Urothelium cell line (cell line): ENCODE measurements at places on chromosomes 12 and 14.

DNA sequence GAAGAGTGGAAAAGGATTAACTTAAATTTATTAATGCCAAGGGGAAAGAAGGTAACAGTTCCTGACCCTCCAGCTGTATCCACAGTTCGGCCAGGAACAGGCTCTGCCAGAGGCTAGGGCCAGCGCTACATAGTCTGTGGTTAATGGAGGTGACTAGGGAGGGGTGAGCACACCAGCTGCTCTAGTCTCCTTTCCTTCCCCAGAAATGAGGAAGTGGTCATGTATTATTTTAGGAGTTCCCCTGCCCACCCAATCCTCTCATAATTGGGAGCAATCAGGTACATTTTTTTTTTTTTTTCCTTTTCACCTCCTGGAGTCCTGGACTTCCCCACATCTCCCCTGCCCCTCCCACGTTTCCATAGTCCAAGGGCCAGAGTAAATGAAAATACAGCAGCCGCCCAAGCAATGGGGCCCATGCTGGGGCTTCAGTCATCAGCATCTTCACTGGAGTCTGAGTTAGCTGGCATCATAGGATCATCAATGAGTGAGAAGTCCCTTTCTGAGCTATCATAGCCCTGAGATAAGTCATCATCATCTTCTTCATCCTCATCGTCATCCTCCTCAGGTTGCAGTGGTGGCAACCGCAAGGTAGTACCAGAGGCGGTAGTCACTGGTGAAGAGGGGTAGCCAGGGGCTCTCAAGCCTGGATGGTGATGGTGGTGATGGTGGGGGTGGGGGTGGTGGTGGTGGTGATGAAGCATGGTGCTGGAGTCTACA is 1.5 kb upstream of the SUPT16H start:
- DNase-seq: no peak

GRCh38 chr12:79444089-79444488 is 246.7 kb downstream of the PAWR start:
- no peak for DNase-seq

DNA sequence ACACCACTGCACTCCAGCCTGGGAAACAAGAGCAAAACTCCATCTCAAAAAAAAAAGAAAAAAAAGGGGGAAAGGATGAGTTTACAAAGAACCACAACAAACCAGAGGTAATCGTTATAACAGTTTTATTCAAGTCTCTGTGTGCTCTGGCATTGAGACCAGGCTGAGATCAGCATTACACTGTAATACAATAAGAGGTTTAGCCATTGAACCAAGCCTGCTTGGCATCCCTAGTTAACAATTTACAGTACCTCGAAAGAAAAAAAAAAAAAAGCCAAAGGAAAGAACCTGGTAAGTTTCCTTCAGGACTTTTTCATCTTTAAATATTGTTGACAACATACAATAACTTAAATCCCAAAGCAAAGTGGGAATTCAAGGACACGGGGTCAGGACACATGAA is 80.7 kb downstream of the TTC9 start:
- no peak for DNase-seq

GRCh38 chr12:123389560-123390351 is 5.8 kb downstream of the KMT5A start:
- no peak for DNase-seq

DNA sequence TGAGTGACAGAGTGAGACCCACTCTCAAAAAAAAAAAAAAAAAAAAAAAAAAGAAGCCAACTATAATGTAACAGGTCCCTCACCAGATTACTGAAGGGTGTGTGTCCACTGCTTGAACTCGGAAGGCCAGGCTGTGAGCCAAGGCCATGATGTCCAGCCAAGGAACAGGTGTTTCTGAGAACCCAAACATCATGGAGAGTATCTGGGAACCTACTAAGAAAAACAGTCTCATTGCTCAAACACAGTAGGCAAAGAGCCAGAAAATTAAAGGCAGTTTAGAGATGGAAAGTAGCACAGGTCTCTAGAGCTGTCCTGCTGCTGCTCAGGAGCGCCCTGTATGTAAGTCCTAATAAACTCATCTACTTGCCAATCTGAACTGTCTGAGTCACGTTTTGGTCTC is 12.5 kb upstream of the MAP4K5 start:
- DNase-seq: no peak

DNA sequence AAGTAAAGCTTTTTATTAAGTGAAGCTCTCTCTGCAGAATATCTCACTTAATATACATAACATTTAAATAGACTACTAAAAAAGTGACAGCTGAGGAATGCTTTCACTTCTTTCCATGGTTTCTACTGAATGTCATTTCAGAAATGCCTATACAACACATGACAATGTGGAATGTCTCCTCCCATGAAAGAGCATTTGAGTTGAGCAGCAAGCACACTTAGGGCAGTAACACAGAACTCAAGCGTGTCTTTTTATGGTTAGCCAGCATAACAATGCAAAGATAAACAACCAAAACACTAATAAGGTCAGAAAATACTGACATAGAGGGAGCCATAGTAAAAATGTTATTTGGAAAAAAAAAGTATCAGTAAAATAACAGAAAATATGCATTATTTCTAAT is 9.4 kb downstream of the PPP1R12A start:
- no peak for DNase-seq

- DNase-seq: no peak
Observed at GRCh38 chr12:52644078-52644415, 8.0 kb downstream of the KRT2 start.

- DNase-seq: no peak
Observed at GRCh38 chr14:35079742-35080141, 33.7 kb downstream of the FAM177A1 start.

DNA sequence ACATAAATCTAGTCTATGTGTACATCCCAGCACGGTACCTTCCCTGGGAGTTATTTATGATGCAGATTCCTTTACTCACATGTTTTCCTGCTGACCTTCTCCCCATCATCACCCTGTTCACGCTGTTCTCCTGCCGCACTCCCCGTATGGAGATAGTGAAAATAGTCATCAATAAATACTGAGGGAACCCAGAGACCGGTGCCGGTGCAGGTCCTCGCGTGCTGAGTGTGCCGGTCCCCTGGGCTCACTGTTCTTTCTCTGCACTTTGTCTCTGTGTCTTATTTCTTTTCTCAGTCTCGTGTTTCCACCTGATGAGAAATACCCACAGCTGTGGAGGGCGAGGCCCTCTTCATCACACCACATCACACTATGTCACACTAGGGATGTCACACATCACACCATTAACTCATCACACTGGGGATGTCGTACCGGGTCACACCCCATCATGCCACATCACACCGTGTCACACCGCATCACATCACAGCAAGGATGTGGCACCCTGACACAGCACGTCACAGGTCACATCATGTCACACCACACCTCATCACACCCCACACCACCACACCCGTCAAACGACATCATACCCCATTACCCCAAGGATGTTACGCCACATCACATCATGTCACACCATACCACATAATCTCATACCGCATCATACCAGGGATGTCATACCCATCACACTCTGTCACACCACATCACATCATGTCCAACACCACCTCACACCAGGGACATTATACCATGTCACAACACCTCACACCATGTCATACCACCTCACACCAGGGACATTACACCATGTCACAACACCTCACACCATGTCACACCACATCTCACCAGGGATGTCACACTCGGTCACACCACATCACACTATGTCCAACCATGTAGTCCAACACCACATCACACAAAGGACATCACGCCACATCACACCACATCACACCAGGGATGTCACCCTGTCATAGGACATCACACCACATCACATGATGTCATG is 207.0 kb downstream of the TMEM121 start:
- no peak for DNase-seq

GRCh38 chr12:2198542-2198941 is 145.8 kb downstream of the CACNA1C start:
- DNase-seq: peak; percentile 36

GRCh38 chr14:58239244-58240195 is 5.1 kb upstream of the PSMA3 start:
- DNase-seq: peak; percentile 32

GRCh38 chr14:74593241-74593953 is 18.6 kb downstream of the LTBP2 start:
- no peak for DNase-seq

DNA sequence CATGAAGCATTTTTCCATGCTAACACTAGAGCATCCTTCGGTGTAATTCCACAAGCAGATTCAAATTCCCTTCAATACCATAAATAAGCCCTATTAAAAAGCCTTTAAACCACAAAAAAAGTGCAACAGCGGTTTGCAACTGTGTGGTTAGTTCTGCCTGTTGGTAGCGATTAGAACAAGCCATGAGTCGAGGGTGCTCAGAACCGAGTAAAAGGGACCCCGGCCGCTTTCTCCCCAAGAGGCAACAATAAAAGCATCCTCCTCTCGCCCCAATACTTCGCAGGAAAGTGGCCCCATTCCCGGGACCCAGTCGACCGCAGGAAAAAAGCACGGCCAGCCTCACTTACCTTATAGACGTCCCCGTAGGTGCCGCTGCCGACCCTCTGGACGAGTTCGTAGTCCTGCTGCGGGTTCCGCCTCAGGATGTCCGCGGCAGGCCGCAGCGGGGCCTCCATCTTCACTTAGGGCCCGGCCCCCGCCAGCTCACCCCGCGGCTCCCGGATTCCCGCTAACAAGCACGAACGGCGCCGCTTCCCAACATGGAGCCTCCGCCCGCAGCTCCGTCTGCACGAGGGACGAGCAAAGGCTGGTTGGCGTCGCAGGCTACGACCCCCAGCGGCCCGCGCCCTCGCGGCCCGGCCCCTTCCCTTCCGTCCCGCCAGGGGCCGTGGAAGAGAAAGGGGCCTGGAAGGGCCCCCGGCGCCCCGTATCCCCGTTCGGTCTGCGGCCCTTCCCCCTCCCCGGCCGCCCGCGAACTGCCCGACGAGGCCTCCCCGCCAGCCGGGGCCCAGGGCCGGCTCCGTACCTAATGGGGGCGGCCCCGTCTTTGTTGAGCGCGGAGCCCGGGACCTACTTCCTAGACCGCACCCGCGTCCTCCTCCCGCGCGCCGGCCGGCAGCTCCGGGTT is 521 bp downstream of the MAP4K5 start:
- DNase-seq: peak; percentile 60

- DNase-seq: no peak
Observed at GRCh38 chr12:88432531-88433490, 147.5 kb downstream of the KITLG start.
